Activated naive CD4-positive, alpha-beta T cell treated with anti-CD3 and anti-CD28 coated beads, Interleukin-2, amount 50 U/mL, for 16 hours (primary cell): ENCODE measurements at places on chromosomes 2 and 18.

DNA sequence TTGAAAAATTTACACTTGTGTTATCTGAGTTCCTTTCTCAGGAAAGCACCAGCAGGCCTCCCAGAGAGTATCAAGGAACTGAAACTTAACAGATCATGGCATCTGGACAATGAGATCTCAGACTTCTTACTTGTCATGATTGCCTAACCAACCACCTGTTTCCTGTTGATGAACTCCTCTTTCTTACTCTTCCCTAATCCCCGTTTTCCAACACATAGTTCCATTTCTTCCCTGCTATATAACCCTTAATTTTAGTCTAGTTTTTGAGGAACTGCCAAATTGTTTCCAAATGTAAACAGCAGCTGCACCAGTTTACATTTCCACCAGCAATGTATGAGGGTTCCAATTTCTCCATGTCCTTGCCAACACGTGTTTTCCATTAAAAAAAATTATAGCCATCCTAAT is 6.1 kb upstream of the FAM171B start:
- DNase-seq = no peak

- DNase-seq = no peak
These were observed 45.3 kb upstream of the PDK1 start for GRCh38 chr2:172510548-172510947.

DNA sequence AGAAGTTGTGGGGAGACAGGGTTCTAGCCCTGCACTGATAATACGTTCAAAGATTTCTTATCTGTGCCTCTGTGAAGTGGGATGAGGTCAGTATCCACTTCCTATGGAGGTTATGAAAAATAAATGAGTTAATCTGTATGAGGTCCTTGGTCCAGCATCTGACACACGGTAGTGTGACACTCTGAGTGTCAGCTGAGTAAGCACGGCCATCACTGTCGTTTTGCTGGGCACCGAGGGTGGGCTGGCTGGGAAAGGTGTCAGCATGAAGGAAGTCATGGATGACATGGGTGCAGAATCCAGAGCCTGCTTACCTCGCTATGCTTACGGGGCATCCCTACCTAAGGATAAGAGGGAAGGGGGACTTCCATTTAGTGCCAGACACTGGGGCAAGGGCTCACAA is 150.3 kb downstream of the INHBB start:
- no peak for DNase-seq

- no peak for DNase-seq
These were observed 61.2 kb upstream of the CUL3 start for GRCh38 chr2:224646242-224646846.

DNA sequence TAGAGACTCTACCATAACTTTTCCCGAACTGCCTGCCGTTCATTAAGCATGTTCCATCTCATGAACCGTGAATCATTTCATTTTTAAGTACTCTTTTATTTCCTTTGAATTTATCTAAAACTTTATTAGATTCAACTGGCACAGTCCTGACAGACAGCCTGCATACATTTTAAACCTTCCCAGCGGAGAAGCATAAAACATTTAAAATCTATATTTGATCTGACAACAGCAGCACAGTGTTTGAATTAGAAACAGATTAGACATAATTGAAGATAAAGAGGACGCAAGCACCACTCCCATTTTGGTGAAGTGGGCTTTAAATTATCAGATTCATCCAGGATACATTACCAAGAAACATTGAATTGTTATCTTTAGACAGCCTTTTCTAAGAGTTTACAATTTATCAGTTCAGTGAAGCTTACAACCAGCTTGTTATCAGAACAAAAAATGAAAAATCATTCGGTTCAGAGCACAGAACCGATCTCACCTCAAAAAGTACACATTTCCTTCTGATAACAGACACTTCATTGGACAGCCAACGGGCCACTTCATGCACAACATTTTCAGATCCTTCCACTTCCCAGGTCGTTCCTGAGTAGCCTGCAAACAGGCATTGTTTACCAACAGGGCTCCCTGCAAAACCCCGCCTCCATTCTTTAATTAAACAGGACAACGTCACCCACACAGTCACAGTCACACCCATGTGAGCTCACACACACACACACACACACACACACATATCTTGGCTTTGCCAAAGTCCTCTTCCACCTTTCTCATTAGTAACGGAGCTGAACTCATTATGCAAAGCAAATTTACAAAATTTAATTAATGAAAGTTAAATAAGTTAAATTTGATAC is 171.2 kb downstream of the SP3 start:
- DNase-seq = no peak

- DNase-seq = no peak
These were observed 5.3 kb downstream of the MFSD6 start for GRCh38 chr2:190413421-190413820.

DNA sequence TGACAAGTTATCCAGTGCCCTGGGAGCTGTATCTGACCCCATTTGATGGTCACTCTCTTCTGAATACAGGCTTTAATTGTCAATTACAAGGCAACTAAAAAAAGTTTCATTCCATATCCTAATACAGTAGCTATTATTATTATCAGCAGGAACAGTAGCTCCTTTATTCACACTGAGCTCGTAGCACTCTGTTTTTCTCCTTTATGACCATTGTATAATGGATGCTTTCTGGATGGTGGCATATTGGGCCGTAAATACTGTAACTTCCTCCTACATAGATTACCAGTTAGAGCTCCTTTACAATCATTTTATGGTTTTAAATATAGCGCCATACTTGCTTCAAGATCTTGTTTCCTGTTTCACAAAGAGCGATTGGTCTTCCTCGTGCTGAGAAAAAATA is 1040.3 kb downstream of the TSN start:
- no peak for DNase-seq

DNA sequence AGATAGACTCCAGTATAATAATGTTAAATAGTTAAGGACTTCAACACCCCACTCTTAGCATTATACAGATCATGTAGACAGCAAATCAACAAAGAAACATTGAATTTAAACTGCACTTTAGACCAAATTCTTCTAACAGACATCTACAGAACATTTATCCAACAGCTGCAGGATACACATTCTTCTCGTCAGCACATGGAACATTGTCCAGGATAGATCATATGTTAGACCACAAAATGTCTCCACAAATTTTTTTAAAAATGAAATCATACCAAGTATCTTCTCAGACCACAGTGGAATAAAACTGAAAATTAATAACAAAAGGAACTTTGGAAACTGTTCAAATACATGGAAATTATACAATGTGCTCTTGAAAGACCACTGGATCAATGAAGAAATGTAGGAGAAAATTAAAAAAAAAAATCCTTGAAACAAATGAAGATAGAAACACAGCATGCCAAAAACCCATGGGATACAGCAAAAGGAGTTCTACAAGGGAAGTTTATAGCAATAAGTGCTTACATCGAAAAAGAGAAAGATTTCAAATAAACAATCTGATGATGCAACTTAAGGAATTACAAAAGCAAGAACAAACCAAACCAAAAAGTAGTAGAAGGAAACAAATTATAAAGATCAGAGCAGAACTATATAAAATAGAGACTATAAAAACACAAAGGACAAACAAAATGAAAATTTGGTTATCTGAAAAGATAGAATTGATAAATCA is 12.3 kb upstream of the SPP2 start:
- DNase-seq = no peak

DNA sequence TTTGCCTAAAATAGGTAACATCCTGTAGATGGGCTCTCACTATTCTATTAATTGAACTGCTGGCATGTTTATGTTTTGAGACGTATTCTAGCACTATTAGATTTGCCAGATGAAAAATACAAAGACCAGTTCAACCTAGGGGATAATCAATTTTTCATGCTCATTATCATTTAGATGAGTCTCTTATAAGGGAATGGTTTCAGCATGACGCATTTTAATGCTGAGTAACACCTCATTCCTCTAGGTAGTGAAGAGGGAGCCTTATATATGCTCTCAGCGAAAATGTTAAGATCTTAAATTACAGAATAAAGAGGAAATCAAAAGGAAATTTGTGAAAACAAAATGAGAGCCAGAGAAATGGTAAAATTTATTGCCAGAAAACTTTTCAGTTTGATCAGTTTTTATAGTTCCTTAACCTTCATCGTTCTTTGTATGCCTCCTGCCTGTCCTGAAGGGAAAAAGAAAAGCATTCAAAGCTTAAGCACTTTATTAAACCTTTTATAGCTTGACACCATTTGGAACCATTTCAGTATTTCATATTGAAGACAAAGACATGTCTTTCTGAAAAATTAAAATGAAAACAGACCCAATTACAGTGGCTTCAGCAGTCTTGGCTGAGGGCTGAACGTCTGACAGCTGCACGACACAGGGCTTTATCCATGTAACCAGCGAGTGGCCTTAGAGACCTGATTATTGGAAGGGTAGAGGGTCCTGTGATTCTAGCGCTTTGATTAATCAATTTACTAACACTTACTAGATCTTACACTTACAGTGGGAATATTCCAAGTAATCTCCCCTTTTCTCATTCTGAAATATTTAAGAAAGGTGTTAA is 112.8 kb downstream of the ADCYAP1 start:
- no peak for DNase-seq
